ENCODE measurements at places on chromosomes 1 and 21. TPM values are rescaled to one million over a fixed set of nuclear protein-coding genes. Genes with fewer than 3 reads are reported as not detected.

The FAM163A gene
- total RNA-seq = not detected

The CFAP74 gene
- not detected for total RNA-seq

The C1QTNF12 gene
- 2.8 TPM for total RNA-seq

The CR1L gene
- total RNA-seq = not detected

The DDAH1 gene
- 8.2 TPM for total RNA-seq

The PIGV gene
- total RNA-seq = 14.7 TPM

The IFFO2 gene
- total RNA-seq = 5.6 TPM

The ADGRB2 gene
- 10.6 TPM for total RNA-seq

The IVL gene
- not detected for total RNA-seq

The PRELP gene
- 1.1 TPM for total RNA-seq

The AMY2B gene
- 4.7 TPM for total RNA-seq

The GPN2 gene
- 10.8 TPM for total RNA-seq

The LEFTY2 gene
- total RNA-seq = not detected

The DHRS3 gene
- 152 TPM for total RNA-seq

The KDF1 gene
- 0.09 TPM for total RNA-seq

The JTB gene
- total RNA-seq = 71.2 TPM

The IGSF9 gene
- not detected for total RNA-seq

The TMEM35B gene
- 27.5 TPM for total RNA-seq

The LCE7A gene
- not detected for total RNA-seq

The DIRAS3 gene
- 5.2 TPM for total RNA-seq

The ACKR1 gene
- total RNA-seq = not detected

The CEP85 gene
- total RNA-seq = 2.7 TPM

The MTR gene
- total RNA-seq = 24.6 TPM

The EFNA1 gene
- 0.86 TPM for total RNA-seq

The OR2L3 gene
- not detected for total RNA-seq

The ZNF362 gene
- 3.1 TPM for total RNA-seq

The NEGR1 gene
- total RNA-seq = 2.9 TPM

The EPHA2 gene
- 7.9 TPM for total RNA-seq

The EVA1C gene
- 2.9 TPM for total RNA-seq

The NFASC gene
- total RNA-seq = 0.77 TPM

The AKR7A3 gene
- 0.43 TPM for total RNA-seq

The AGBL4 gene
- total RNA-seq = not detected

The A3GALT2 gene
- total RNA-seq = not detected

The RNU1-4 gene
- 2,114 TPM for total RNA-seq

The NBPF4 gene
- total RNA-seq = not detected

The OR10J1 gene
- total RNA-seq = not detected

The CASP9 gene
- 5.4 TPM for total RNA-seq

The RHD gene
- not detected for total RNA-seq

The SPRR1B gene
- not detected for total RNA-seq

The OR2L5 gene
- not detected for total RNA-seq

The CTSS gene
- 9.0 TPM for total RNA-seq

The FCGR2B gene
- not detected for total RNA-seq

The COL8A2 gene
- total RNA-seq = 3.0 TPM
